ENCODE measurements at places on chromosomes 5 and 9. TPM values are rescaled to one million over a fixed set of nuclear protein-coding genes. Genes with fewer than 3 reads are reported as not detected.

Gene OXCT1
- 24.7 TPM for total RNA-seq

Gene NR2F1-AS1
- total RNA-seq = 0.39 TPM

DNA sequence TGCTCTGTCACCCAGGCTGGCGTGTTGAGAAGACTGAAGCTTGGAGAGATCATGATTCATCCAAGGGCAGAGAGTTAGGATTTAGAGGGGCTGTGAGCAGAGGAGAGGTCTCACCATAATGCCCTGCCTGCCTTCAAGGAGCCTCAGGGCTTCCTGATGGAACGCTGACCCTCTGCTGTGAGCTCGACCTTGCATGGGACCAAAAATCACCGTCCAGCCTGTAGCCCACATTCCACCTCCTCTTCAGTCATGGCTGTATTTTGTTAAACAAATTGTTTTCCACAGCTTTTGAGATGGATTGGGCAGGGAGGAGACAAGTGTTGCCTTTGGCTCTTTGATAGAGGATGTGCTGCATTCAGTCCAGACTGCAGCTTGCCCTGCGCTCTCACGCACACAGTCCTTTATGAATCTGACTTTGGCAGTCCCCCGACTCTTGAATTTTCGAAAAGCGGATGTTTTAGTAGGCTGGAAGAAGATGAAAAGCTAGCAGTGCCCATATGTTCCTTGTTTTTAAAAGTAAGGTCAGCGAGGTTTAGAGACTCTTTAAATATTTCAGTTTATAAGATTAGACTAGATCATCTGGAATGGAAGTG, 79.5 kb downstream of the MVB12B start:
- DNase-seq = no peak

DNA sequence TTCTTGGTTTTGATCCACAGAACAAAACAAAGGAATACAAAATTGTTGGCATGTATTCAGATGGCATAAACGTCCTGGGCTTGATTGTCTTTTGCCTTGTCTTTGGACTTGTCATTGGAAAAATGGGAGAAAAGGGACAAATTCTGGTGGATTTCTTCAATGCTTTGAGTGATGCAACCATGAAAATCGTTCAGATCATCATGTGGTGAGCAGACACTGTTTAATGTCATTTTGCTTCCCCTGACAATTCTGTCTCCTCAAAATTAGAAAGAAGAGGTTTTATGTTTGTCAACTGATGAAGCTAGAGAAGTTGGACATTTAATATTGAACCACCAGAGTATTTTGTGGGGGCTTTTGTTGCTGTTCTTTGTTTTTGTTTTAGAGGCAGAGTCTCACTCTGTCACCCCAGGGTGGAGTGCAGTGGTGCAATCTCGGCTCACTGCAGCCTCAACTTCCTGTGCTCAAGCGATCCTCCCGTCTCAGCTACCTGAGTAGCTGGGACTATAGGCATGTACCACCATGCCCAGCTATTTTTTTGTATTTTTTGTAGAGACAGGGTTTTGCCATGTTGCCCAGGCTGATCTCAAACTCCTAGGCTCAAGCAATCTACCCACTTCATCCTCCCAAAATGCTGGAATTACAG, 82.0 kb downstream of the SLC1A1 start:
- DNase-seq = no peak

DNA sequence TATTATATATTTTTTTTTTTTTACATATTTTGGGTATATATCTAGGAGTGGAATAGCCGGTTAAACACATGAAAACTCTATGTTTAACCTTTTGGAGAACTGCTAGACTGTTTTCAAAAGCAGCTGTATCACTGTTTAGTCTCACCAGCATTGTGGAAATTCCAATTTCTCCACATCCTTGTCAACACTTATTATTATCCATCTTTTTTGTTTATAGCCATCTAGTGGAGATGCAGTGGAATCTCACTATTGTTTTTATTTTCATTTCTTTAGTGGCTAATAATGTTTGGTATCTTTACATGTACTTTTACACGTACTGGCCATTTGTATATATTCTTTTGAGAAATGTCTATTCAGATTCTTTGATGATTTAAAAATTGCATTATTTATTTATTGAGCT, 22.7 kb upstream of the CCDC180 start:
- DNase-seq = no peak

DNA sequence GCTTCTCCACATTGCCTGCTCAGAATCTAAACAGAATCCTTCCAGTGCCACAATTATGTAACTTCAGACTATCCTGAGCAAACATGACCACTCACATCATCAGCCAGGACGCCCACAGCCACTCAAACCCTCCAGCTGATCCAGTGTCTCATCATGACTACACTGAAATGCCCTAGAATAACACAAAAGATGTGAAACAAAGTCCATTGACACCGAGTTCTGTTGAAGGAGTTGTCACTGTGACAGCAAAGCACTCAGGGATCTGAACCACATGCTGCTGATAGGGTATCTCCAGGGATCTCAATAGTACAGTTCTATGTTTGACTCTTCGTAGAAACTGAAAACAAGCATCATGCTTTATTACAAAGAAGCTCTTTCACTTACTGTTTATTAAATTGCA, 150.2 kb downstream of the GABBR2 start:
- no peak for DNase-seq

GRCh38 chr5:449151-449550, 6.2 kb downstream of the EXOC3 start:
- no peak for DNase-seq

DNA sequence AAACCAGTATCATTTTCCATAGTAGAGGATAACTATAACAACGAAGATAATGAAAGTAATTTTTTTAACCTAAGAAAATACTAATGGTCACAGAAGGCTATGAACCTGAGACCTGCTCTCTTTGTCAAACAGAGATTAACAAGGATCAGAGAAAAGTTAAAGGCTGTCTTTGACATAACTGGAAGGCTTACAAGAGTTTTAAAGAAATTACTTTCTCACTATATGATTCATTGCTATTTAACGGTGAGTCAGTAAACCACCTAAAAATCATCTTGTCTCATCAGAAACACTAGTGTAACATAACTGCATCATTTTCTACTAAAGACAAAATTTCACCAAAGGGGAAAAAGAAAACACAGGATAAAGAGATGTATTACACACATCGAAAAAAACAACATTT, 19.3 kb downstream of the MLANA start:
- DNase-seq = no peak

- DNase-seq = no peak
These were observed 26.4 kb downstream of the JADE2 start for GRCh38 chr5:134551901-134552300.
